ENCODE measurements at places on chromosomes 6 and 20.

DNA sequence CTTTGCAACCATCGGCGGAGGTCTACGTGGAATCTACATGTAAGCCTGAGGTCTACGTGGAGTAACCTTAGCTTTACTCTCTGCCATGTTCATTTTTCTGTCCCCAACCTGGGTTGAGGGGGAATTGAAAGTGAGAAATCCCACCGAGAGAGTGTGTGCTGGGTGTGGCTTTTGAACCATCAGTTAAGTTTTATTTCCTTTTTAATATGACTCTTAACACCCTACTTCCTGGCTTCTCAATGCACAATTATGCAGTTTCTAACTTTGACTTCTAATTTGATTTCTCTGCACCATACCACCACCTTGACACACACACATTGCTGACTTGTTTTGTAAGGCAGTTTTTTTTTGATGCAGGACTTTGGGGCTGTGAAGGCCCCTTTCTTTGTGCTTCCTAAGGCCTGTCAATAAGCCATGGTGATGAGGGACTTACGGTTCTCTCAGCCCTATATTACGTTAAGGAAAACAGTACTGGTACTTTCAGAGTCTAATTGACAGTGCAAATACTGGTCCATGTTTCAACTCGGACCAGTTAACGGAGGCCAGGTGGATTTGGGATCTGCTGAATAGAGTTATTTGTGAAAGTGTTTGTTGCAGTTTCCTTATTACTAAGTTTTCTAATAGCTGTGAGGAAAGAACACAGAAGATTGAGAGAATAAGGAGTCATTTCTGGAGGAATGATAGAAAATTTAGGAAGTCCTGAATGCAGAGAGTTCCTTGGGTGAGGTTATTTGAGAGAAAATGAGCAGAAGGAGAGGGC is 206.5 kb downstream of the JARID2 start:
- no peak for DNase-seq

- DNase-seq, result no peak
Measured at GRCh38 chr6:72282201-72282600, 339.7 kb upstream of the KCNQ5 start.

- DNase-seq, result no peak
Measured at GRCh38 chr20:19815553-19815991, 57.5 kb downstream of the RIN2 start.

DNA sequence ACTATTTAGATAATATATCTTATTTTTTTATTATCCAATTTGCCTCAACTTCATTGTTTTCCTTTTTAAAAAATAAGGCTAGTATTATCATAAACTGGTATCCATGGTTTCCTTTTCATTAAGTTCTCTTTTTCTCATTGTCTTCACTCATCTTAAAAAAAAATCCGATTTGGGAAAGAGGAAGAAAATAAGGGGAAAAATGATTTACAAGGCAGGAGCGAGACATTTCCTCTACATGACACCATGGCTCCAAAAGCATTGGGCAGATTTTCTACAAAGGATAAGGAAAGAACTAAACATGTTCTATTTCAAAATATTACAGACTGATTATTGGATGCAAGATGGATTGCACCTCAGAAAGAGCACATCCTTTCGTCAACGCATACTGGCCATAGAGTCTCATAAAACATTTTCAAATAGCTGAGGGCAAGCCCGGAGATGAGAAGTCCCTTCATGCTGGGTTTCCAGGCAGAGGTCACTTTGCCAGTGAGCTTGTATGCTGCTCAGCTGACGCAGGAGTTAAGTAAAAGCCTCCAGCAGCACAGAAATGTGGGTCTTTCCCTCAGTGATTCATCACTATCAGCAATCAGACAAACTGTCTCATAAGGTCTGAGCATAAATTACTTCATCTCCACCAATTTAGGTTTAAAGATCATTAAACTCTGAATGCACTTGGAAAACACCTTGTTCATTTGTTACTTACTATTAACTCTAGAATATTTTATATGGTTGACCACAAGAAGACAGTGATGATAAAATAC is 129.0 kb upstream of the TNFAIP3 start:
- DNase-seq, result no peak

DNA sequence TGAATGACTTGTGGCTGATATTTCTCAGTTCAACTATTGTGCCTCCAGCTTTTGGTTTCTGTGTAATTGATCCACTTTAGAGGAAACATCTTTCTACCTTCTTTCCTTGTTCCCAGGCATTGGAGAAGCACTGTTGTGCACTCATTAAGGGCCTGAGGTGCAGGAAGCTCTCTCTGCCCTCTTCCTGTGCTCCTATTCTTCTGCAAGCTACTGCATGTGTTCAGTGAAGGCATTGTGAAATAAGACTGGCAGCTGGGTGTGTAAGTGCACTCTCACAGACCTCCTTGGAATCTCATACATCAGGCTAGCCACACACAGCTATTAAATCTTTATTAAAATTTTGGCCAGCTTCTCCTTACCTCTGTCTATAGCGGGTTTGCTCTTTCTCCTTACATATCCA is 177.8 kb downstream of the OGFRL1 start:
- no peak for DNase-seq

GRCh38 chr6:6581054-6581453 is 7.5 kb upstream of the LY86 start:
- no peak for DNase-seq

DNA sequence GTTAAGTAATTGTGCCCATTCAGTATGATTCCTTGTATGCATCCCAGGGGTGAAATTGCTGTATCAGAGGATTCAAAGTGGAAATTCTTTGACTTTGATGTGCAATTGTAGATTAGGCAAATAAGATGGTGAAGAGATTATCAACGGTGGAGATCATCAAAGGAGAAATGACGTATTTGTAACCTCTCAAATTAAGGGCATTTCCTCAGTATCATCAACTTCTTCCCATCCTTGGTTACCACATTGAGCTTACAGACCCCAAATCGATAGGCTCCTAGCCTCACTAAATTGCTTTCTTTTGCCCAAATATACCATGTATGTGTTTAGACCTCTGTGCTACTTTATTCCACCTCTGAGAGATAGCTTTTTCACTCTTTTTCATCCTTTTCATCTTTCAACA is 213.1 kb upstream of the ZFP64 start:
- no peak for DNase-seq

DNA sequence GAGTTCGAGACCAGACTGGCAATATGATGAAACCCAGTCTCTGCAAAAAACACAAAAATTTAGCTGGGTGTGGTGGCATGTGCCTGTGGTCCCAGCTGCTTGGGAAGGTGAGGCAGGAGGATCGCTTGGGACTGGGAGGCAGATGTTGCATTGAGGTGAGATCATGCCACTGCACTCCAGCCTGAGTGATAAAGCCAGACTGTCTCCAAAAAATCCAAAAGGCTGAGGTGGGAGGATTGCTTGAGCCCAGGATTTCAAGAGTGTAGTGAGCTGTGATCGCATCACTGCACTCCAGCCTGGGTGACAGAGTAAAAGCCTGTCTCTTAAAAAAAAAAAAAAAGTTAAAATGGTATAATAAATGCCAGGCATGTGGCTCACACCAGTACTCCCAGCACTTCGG is 1.3 kb upstream of the PTCRA start:
- DNase-seq, result no peak

DNA sequence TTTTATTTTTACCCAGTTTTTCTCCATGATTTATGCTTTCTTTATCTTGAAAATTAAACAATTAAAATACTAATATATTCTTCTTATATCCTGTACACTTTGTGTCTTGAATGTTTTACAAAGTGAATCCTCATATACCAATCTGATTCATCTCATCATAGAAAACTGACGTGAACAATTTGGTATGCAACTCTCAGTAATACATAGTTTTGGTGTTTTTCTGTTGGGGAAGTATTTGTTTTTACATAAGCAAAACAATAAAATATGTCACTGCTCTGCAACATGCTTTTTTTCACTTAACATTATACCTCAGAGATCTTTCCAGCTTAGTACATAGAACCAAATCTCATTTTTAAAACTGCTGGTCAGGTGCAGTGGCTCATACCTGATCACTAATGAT is 14.7 kb downstream of the DNAAF9 start:
- DNase-seq, result no peak

- peak; percentile 83 for DNase-seq
Measured at GRCh38 chr6:28252009-28252975, at the start of gene ZKSCAN4. Gene ZKSCAN4, minus strand, starts transcription at chr6:28252269. Its CDS starts 289 bp downstream, at chr6:28251980.

DNA sequence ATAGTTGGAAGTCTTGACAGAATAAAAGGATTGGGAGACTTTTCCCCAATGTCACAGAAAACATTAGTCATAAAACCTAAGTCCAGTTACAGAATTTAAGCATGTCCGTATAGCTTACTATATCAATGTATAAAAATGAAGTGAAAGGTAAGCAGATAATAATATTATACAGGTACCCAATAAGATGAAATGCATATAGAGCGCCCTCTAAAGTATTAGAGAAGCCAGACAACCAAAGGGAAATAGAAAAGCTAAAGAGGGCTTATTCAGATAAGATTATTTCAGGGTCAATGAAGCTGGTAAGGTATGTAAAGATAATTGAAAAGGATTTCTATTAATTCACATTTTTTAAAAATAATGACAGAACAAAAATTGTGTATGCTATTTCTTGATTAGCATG is 947.7 kb upstream of the MAP3K7 start:
- DNase-seq, result no peak

GRCh38 chr6:2599817-2600216 is 150.9 kb downstream of the MYLK4 start:
- no peak for DNase-seq

- no peak for DNase-seq
Measured at GRCh38 chr6:150276937-150277742, 91.7 kb upstream of the IYD start.

- no peak for DNase-seq
Measured at GRCh38 chr6:56510984-56511531, 131.6 kb downstream of the DST start.

DNA sequence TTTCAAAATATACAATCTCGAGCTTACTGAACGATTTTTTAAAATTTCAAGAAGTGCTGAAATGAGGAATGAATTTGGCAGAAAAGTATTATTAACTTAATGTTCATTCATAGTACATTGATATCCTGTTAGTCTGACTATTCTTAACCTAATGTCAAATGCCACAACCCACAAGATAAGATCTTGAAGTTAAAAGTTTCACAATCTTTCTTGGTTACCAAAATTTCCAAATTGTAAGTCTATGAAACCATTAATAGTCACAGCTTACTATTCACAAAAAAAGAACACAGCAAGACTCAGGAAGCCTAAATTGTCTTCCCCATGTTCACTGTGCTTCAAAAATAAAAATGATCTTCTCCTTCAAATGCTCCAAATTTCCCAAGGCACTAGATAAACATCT is 71.3 kb downstream of the HACE1 start:
- no peak for DNase-seq

GRCh38 chr6:109671733-109672132 is 19.3 kb downstream of the AK9 start:
- no peak for DNase-seq

DNA sequence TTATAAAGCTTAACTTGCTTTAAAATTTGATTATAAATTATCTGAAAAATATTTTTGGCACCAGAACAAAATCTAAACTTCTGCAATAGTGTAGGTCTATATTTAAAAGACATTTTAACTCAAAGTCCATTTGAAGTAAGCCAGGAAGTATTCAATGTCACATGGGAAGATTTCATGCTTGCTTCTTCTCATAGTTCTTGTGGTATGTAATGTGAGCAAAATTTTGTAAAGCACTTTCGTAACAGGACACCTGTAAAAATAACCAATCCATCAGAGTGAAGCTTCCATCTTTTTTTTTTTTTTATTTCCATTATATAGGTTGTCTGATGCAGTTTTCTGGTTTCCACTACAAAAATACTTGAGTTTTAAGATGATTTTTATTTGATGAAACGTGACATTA is 386.1 kb downstream of the LAMA2 start:
- no peak for DNase-seq

GRCh38 chr20:43404878-43405277 is 52.8 kb upstream of the SRSF6 start:
- no peak for DNase-seq

GRCh38 chr20:35145141-35145564 is 2.0 kb downstream of the EDEM2 start:
- DNase-seq, result peak; percentile 19

DNA sequence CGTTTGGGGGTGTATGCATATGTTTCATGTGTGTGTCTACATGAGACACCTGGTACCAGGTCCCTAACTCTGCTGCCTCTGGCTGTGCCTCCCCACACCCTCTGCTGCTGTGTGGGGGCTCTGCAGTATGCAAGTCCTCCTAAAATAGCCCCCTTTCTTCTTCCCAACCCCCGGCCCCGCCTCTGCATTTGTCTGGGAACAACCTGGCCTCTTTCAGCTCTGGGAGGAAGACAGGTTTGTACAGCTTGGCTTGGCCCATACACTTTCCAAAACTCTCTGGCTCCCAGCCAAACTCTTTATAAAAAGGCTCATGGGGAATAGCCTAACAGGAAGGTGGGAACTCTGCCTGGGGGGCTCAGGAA is 27.1 kb upstream of the EMILIN3 start:
- no peak for DNase-seq

GRCh38 chr20:18267815-18268214 is 20.5 kb upstream of the ZNF133 start:
- no peak for DNase-seq

- DNase-seq, result no peak
Measured at GRCh38 chr6:15340775-15341174, 94.9 kb downstream of the JARID2 start.

- no peak for DNase-seq
Measured at GRCh38 chr6:38640216-38640909, 634 bp upstream of the BTBD9 start.

DNA sequence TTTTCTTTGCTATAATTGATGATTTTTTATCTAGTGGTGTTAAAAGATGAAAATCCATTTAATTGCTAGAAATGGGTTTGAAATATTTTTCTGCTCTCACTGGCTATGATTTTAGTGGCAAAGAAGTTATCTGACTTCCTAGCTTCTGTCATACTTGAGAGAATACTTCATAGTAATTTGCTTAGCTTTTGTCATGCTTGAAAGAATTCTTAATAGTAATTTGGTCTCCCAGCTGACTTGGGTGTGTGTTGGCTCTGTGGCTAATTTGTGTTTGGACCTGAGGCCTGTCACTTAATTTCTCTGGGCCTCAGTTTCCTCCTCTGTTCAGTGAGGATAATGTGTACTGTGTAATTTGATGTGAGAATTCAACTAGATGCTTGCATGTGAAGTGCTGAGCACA is 12.8 kb upstream of the RMND1 start:
- DNase-seq, result no peak

DNA sequence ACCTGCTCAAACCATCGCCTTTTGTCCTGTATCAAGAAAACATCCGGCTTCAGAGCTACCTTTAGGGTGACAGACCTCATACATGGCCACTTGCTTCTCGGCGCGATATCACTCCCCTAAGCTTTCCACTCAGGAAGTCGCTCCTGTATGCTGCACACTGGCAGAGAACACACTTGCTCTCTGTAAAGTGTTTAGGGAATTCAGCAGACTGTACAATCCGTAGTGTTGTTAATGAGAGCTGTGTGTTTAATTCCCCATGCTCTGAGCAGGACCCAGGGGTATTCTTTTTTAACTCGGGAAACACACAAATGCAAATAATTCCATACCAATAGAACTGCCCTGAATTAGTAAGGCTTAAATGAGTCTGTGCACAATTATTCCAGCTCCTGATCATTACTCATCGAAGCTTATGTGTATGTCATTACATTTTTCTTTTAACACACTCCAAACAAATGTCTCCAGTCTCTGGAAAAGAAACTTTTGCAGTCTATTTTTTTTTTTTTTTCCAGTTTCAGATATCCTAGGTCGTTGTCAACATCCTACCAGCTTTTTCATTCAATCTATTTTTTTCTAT is 338.7 kb upstream of the ARID1B start:
- no peak for DNase-seq

Data from activated gamma-delta T cell treated with Interleukin-2 at 50 U/mL for 16 hours (primary cell).